ENCODE measurements at places on chromosomes 12 and 14.

DNA sequence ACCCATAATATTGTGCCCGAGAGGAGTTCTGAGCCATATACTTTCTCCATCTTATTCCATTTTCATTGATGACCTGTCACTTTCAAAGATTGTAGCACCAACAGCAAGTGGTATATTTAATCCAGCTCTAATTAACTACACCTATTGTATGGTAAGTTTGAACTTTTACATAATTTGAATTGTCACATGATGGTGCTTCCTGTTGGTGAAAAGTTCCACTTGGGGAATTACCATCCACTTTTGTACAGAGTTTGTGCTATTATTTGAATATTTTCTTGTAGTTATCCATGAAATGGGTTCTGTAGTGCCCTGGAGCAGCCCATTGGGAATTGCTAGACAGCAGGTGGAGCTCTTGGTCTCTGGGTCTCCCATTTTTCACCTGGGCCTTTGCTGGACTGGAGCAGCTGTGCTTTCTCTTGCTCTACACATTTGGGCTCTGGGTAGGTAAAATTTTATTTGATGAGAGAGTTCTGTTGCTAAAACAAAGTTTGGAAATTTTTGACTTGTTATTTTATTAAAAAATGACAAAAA lies 3.0 kb downstream of the SMCO3 start:
- peak; percentile 56 for DNase-seq

- peak; percentile 40 for DNase-seq
Observed at GRCh38 chr12:24113701-24114100, 164.2 kb upstream of the SOX5 start.

- no peak for DNase-seq
Observed at GRCh38 chr14:85239791-85240190, 290.2 kb upstream of the FLRT2 start.

DNA sequence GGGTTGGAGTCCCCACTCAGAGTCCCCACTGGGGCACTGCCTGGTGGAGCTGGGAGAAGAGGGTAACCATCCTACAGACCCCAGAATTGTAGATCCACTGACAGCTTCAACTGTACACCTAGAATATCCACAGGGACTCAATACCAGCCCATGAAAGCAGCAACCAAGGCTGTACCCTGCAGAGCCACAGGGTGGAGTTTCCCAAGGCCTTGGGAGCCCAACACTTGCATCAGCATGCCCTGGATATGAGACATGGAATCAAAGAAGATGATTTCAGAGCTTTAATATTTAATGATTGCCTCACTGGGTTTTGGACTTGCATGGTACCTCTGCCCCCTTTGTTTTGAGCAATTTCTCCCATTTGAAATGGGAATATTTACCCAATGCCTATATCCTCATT lies 80.4 kb downstream of the RASSF9 start:
- peak; percentile 4 for DNase-seq

DNA sequence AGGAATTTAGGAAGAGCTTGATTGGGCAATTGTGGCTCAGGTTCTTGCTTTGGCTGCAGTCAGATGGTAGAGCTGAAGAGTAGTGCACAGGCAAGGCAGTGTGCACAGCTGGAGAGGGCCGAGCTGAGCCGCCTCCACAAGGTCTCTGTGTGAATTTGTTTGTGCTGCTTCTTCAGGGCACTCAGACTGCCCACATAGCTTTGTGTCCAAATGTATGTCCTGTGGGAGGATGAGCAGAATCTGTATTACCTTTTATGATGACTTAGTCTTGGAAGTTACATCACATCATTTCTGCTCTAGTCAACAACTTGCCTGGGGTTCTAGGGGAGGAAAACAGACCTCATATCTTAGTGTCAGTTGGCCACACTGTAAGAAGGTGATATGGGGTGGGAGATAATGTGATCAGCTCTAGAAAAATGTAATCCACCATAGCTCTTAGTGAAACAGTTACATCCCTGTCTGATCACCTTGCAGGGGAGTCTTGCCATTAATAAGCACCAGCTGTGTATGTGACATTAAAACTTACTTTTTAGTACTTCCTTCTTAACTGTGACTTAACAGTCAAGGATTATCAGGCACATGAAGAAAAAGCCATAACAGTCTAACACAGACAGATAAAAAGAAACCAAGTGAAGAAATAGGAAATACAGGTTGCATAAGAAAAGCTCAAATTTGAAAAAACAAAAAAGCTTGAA lies 53.4 kb downstream of the RCOR1 start:
- DNase-seq, result peak; percentile 46

GRCh38 chr12:84727961-84728360 lies 184.6 kb downstream of the SLC6A15 start:
- DNase-seq, result peak; percentile 25

- DNase-seq, result peak; percentile 90
Observed at GRCh38 chr12:123983822-123984485, 10.9 kb downstream of the ZNF664 start.

DNA sequence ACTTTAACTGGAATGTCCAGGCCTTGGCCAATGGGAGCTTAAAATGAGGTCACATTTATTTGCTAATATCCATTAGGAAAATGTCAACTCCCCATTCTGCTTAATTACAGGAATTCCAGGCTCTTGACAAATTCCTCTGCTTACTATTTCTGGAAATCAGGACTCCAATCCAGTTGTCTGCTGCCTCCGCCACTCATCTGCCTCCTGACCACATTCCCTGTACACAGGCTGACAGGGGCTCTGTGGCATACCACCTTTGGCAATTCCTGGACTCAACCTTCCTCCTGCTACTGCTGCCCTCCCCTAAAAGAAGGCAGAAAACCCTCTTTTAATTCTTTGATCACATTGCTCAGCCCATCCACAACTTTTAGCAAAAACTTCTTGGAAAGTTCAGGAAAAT lies 37.9 kb downstream of the KICS2 start:
- no peak for DNase-seq

DNA sequence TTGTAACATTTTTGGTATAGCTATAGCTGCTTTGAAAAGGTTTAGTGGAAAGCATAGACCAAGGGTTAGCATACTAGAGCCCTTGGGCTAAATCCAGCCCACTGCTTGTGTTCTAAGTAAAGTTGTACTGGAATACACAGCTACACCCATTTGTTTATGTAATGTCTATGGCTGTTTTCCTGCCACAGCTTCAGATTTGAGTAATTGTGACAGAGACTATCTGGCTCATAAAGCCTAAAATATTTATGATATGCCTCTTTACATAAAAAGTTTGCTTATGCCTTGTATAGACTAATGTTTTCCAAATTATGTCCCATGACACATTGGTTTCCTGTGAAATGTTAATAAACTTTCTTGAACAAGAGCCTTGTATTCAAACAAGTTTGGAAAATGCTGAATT lies 234.8 kb upstream of the ATP2B1 start:
- DNase-seq, result no peak

- DNase-seq, result no peak
Observed at GRCh38 chr12:124159655-124160054, 135.2 kb upstream of the RFLNA start.

- DNase-seq, result no peak
Observed at GRCh38 chr14:96151242-96151641, 53.4 kb upstream of the BDKRB2 start.

DNA sequence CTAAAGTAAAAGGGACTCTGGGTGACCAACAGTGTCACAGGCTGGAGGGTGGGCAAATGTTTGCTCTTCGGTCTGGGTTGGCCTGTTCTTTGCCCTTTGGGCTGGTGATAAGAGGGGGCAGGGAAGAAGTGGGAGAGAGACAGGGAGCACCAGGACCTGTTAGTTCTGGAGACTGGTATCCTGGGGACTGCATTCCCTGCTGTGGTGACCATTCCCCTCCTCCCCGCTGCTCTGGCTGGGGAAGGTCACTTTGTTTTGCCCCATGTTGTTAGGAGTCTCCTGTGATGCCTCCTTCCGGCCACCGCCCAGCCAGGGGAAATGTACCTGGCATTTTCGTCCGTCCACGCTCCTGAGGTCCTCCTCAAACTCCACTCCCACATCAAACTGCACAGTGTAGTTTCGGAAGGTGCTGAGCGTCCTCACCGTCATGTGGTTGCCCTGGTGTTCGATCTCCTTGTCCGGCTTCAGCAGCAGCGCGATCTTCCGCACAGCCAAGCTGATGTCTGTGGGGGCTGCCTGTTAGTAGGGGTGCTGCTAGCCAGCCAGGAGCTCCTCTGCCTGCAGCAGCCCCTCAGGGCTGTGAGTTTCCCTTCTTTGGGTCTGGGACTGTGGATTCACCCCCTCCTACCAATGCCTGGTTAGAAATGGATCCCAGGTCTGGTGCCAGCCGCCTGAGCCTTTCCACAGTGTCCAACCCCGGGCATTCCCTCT lies 618 bp downstream of the RBP5 start:
- no peak for DNase-seq

GRCh38 chr14:88468406-88468805 lies 82.9 kb downstream of the SPATA7 start:
- peak; percentile 79 for DNase-seq

DNA sequence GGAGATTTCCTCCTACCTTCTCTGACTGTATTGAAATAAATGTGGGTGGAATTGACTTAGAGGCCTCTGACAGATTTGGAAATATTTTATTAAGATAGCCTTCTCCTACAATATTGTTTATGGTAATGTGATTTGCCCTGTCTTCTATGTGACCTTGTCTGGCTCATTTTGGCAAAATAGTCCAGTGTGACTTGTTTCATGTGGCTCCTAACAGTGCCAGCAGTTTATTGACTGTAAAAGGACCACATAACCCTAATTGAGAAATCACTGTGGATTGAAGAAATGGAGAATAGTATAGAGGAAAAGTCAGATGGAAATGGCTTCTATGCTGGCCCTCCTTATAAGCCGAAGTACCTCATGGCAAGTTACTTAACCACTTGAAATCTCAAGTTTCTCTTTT lies 170.9 kb upstream of the PTPRQ start:
- no peak for DNase-seq

- DNase-seq, result peak; percentile 77
Observed at GRCh38 chr14:76772300-76773187, 11.3 kb downstream of the VASH1 start.

DNA sequence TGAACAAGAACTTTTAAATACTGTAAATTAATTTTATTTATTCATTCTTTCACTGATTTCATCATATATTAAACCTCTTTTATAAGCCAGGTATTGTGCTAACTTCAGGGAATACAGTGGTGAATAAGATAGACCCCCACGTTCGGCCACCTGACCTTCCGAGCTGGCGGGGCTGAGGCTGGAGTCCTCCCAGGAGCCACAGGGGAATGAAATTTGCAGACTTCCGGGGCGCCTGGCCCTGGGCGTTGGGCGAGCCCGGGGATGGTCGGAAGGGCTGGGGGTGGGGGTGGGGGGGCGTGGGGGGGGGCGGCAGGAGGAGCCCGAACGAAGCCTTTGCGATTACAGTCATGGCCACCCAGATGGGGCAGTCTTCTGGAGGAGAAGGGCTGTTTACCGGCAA lies 383.4 kb downstream of the PAWR start:
- no peak for DNase-seq

DNA sequence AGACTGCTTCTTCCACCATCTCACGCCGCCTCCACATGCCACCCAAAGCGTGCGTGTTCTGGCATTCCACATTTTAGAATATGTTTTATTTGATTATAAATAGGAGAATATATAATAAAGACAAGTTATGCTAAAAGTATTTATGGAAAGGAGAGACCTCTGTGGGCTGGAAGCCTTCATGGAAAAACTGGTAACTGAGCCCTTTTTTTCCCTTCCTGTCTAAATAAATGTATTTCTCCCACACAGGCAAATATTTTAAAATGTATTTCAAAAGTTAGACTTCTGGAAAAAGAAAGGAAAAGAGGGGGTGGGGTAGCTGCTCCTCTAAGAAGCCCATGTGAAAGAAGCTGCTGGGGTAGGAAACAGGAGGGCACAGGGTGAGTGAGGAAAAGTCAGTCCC lies 16.1 kb upstream of the NR4A1 start:
- DNase-seq, result no peak

DNA sequence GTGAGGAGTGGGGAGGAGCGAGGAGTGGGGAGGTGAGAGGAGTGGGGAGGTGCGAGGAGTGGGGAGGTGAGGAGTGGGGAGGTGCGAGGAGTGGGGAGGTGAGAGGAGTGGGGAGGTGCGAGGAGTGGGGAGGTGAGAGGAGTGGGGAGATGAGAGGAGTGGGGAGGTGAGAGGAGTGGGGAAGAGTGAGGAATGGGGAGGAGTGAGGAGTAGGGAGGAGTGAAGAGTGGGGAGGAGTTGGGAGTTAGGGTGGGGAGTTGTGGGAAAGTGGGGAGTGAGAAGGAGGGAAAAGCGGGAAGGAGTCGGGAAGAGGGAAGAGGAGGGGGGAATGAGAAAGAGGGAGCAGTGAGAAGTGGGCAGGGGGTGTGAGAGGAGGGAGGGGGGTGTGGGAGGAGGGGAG lies 86.1 kb downstream of the B4GALNT3 start:
- no peak for DNase-seq

GRCh38 chr14:80017795-80018194 lies 193.5 kb downstream of the DIO2 start:
- no peak for DNase-seq

DNA sequence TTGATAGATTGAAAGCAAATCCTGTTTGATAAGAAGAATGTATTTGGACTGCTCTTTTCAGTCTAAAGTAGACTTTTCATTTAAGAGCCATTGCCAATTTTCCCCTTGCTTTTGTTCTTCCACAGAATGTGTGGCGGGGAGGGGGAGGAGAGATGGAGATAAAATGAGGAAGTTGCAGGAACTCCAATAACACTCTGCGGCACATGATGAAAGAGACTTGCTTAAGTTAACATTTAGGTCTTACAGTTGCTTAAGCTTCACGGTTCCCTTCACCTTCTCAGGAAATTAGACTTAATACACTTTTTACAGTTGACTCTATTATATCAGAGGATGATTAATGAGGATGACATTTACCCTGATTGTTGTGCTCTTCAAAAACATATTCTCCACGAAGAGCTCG lies 537.3 kb downstream of the TMTC2 start:
- DNase-seq, result no peak

- DNase-seq, result no peak
Observed at GRCh38 chr14:103872481-103873113, 25.2 kb upstream of the PPP1R13B start.

- DNase-seq, result peak; percentile 38
Observed at GRCh38 chr14:22814941-22815713, at the start of gene SLC7A7. Gene SLC7A7, minus strand, starts transcription at chr14:22815435. Its CDS starts 2,037 bp downstream, at chr14:22813398.

DNA sequence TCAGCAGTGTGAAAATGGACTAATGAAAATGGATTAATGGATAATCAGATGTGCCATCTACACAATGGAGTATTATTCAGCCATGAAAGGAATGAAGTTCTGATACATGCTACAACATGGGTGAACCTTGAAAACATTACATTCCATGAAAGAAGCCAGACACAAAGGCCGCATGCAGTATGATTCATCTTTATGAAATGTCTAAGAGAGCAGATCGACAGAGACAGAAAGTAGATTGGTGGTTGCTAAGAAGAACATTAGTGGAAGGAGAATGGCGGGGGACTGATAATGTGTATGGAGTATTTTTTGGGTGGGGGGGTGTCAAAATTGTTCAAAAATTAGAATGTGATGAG lies 47.3 kb downstream of the PRKAB1 start:
- peak; percentile 77 for DNase-seq

GRCh38 chr14:98721061-98721460 lies 550.9 kb downstream of the BCL11B start:
- no peak for DNase-seq

Measured in choroid plexus epithelial cell (primary cell).